ENCODE measurements at places on chromosomes 16 and 17.

DNA sequence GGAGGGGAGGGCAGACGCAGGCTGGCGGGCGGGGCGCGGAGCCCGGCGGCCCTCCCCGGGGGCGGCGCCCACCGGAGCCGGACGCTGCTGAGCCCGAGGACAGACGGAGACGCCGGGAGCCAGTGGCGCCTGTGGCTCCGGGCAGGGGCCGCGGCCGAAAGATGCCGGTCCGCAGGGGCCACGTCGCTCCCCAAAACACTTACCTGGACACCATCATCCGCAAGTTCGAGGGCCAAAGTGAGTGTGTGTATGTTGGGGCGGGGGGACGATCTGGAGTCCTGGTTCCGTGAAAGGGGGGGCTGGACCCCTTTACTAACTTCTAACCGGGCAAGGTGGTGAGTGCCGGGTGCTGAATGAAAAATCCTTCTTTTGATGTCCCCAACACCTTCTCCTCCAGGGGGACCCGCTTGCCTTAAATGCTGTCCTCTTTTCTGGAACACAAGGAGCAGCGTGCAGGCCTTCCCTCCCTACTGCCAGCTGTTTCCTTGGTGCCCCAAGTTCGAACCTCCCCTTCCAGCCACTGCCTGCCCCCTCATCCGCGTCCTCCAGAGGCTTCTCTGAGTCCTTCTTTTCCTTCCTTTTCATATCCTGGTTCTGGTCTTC is at the start of gene KCNH6:
KCNH6 (plus strand) TSS at position 106 of the 603 bp plus-strand sequence; CDS start at position 162, 56 bp downstream.
- DNase-seq, result no peak

DNA sequence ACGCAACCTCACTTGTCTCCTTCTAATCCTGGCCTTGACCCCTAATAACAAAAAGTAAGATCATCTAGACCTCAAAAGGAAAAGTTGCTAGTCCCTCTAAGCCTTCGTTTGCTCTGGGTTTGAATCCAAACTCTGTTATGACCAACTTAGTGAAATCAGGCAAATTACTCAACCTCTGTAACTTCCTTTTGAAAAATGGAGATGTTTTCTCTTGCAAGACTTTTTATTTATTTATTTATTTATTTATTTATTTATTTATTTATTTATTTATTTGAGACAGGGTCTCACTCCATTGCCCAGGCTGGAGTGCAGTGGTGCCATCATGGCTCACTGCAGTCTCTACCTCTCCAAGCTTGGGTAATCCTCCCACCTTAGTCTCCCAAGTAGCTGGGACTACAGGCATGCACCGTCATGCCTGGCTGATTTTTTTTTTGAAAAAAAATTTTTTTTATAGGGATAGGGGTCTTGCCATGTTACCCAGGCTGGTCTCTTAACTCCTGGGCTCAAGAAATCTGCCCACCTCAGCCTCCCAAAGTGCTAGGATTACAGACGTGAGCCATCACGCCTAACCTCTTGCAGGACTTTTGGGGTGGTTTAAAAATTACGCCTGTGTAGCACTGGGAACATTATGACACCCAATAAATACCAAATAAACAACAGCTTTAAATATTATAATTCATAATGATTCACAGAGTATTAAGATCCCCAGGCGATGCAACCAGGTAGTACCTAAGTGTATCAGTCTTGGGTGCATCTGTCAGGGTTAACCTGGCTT is 63.4 kb downstream of the PITPNC1 start:
- DNase-seq, result peak; percentile 24

DNA sequence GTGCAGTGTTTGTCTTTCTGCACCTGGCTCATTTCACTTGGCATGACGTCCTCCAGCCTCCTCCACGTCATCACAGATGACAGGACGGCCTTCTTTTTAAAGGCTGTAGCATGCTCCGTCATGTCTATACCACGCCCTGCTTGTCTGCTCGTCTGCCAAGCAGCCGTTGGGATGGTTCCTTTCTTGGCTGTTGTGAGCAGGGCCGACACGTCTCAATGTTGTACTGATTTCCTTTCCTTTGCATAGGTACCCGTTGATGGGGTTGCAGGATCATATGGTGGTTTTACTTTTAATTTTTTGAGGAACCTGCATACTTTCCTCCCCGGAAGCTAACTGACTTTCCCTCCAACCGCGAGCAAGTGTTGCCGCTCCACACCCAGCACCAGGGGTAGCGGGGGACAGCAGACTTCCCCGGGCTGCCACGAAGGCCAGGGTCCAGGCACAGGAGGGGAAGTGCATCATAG is 212.2 kb upstream of the ZNF469 start:
- DNase-seq, result peak; percentile 59

GRCh38 chr16:83227336-83227735 is 580.4 kb upstream of the HSBP1 start:
- no peak for DNase-seq

DNA sequence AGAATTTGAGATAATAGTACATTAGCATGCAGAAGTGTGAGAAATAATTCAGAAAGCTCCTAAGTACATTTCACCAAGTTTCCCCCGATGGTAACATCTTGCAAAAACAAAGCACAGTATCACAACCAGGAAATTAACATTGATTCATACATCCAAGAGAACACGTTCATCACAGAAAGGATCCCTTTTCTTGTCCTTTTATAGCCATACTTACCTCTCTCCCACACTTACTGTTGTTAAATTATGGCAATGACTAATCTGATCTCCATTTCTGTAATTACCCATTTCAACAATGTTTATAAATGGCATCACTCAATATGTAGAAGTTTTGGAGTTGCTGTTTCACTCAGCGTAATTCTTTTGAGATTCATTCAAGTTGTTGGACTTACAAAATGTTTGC is 1260.0 kb downstream of the CDH8 start:
- no peak for DNase-seq

Measured in NB4 (cell line).